ENCODE measurements at places on chromosomes 11 and 22.

DNA sequence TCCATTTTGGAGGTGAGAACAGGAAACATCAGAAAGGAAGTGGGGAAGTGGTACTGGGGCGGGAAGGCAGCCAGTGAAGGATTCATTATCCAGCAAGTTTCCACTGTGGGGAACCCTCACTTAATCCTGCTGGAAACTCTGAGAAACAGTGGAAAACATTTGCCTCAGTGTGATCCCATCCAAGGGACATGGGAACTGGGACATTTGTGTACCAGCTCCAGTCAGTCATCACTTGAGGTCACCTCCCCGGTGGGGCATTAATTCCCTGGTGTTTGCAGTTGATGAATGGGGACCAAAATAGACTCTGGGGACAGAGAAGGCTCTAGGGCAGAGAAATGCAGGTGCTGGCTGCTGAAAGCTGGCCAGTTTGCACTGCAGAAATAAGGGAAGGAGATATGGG lies 599.9 kb downstream of the BUD13 start:
- no peak for DNase-seq

DNA sequence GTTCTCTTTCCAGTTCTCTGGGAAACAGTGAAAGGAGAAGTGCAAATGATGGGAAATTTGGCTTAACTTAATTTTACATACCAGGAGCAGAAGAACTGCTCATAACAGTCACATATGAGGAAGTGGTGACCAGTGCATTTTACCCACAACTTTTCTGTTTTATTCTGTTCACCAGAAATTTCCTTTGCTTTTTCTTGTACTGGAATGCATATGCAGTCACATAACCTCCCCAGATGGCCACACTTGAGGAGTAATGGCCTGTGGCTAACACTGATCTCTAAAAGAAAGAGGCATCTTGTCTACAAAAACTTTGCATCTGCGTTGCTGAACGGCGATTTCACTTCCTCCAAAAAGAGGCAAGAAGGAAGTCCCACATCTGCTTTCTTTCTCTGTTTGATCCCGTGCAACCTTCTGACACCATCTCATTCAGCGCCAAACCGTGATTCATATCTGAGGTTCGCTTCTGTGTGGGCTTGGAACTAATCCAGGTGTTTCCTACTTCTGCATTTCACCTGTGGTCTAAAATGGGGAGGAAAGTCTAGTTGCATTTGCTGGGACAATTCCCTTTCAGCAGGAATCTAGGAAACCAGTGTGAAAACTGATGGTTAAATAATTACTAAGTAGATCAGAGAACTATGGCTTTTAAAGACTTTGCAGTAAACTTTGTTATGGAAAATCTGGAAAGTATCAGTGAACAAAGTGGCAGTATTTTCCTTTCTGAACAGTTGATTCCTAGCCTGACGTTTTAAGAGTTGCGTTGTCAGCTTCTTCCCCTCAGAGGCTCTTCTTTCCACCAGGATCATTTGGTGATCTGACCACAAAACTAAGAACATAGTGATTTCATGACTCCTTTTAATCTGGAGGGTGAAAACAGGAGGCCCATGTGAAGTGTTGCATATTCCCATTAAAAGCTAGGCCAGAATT lies 4.2 kb upstream of the MPEG1 start:
- no peak for DNase-seq

DNA sequence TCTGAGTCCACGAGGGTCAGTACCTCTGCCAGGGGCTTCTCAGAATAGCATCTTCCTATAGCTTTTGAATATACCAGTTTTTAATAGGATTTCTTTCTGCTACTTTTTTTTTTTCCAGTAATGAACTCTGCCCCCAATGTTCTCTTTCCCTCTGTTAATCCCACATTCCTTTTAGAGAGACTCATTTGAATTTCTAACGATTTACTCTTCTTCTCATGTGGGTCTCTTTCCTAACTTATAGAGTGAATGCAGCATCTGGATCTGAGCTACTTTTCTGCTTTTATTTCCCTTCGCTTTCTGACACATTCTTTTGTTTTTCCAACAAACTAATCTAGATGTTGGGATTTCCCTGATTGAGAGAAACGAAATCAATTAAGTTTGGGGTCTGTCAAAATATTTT lies 71.4 kb downstream of the INSC start:
- no peak for DNase-seq

DNA sequence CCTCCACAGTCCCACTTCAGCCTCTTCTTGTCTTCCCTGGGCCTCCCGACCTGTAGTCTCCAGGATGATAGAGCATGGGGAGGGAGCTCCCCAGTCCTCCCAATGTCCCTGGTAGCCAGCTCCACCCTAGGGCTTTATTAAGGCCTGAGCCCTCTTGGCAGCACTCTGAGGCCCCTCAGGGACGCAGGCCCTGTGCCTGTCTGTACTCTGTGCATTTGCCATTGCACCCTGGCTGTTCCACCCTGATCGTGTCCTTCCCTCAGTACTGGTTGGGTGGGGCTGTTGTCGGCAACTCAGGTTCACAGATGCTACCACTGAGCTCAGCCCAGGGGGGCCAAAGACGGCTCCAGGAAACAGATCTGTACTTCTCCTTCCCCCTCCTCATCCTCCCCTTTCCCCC lies 7.2 kb downstream of the SSTR3 start:
- no peak for DNase-seq

DNA sequence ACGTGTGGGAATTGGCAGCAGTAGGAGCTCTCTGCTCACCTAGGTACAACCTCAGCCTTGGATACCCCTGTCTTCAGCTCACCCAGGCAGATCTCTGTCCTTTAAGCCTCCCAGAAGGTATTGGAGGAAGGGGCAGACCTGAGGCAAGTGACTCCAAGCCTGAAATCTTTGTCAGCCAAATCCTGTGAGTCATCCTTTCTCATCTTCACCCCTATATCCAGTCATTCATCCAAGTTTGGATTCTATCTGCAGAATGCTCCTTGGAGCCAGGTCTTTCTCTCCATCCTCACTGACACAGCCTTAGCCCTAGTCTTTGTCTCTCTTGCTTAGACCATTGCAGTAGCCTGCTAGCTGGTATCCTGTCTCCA lies 10.4 kb upstream of the THY1 start:
- no peak for DNase-seq

DNA sequence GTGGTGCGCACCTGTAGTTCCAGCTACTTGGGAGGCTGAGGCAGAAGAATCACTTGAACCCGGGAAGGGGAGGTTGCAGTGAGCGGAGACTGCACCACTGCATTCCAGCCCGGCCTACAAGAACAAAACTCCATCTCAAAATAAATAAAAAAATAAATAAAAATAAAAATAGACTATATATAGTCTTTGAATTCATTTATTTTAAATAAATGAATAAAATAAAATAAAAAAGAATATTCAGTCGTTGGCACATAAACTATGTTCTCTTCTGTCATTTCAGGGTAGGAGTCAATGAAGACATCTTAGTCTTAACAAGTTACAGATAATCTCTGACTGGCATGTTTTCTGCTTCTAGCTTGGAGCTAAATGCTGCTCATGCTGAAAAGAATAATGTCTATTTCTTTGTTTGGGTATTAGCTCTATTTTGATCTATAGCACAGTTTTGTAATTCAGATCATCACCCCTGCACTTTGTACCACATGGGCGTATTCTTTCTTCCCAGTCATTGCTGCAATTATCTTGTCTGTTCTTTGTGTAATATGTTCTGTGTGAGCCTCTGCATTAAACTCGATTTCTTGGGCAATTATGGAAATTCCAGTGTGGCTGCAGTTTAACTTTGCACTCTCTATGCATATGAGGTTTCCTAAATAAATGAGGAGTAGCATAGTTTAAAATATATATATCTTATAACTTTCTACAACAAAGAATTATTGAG lies 1.4 kb upstream of the MS4A14 start:
- DNase-seq, result no peak

GRCh38 chr11:60169264-60169915 lies 13.5 kb downstream of the MS4A6A start:
- no peak for DNase-seq

DNA sequence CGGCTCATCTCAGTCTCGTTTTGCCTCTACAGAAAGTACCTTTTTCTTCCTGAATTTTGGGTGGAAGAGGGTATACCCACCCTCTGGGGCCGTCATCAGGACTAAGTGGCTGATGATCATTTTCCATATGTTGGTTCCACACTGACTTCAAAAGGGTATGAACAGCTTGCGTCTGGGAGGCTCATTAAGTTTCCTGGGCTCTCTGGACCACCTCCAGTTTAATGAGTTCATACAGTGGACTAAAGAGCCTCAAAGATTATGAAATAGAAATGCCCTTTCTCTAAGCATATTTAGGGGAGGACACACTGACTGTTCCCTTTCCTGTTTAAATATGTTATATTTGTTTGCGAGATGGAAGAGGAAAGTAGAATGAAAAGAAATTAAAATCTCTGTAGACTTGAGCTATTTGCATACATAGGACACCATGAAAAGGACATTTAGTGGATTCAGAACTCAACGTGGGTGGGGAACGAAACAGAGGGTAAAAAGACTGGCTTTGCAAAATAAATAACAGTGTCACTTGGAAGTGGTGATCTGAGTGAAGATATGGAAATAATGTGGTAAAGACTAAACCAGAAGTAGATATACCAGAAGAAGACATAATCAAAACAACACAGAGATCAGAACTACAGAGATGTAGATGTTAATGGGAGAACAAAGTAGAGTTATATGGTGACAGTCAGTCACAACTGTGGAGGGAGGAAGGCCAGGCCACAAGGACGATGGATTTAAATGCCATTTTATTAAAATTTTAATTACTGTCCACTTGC lies 18.7 kb downstream of the LDLRAD3 start:
- DNase-seq, result no peak

- DNase-seq, result no peak
Measured at GRCh38 chr22:46620588-46621242, 529 bp downstream of the GRAMD4 start.
